ENCODE measurements at places on chromosomes 11 and 22. TPM values are rescaled to one million over a fixed set of nuclear protein-coding genes. Genes with fewer than 3 reads are reported as not detected.

- DNase-seq: no peak
Measured at GRCh38 chr22:39820256-39820655, 73.3 kb downstream of the ENTHD1 start.

ZDHHC5 gene
- total RNA-seq: 41.8 TPM

PCSK7 gene
- total RNA-seq: 14.2 TPM

DNA sequence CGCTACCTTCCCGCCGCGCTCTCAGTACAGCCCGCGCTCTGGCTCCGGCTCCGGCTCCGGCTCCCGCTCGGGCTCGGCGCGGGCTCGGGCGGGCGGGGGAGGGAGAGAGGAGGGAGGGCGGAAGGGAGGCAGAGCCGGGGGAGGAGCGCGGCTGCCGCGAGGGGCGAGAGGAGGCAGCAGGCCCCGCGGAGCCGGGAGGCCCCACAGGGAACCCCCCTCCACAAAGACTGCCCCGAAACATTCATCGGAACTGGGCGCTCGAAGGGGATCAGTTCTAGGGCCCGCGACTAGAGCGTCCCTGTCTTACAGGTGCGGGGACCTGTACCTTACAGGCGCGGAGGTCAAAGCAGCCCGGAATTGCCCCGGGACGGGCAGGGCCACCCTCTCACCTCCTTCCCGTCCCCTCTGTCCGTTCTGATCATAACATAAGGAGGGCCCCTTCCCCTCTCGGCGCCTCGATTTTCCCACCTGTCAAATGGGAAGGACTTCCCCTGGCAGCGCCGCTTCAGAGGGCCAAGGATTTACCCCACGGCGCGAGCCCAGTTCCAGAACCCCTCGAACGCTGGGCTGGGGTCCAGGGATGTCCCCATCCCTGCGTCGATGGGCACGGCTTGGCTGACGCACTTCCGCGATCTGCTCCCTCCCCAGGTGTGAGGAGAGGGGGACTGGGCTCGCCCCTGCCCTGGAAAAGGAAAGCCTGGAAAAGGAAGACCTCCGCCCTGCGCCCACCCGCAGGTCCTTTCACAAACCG is at the start of gene SHISA8:
Gene SHISA8, minus strand, starts transcription at position 40 of the 751 bp plus-strand sequence. CDS start 407 bp downstream, outside the sequence.
- peak; percentile 79 for DNase-seq

- DNase-seq: no peak
Measured at GRCh38 chr22:19643448-19644313, 70.6 kb upstream of the SEPTIN5 start.
